ENCODE measurements at places on chromosomes 7 and 10.

GRCh38 chr10:35778306-35778705, 136.2 kb upstream of the FZD8 start:
- no peak for DNase-seq

DNA sequence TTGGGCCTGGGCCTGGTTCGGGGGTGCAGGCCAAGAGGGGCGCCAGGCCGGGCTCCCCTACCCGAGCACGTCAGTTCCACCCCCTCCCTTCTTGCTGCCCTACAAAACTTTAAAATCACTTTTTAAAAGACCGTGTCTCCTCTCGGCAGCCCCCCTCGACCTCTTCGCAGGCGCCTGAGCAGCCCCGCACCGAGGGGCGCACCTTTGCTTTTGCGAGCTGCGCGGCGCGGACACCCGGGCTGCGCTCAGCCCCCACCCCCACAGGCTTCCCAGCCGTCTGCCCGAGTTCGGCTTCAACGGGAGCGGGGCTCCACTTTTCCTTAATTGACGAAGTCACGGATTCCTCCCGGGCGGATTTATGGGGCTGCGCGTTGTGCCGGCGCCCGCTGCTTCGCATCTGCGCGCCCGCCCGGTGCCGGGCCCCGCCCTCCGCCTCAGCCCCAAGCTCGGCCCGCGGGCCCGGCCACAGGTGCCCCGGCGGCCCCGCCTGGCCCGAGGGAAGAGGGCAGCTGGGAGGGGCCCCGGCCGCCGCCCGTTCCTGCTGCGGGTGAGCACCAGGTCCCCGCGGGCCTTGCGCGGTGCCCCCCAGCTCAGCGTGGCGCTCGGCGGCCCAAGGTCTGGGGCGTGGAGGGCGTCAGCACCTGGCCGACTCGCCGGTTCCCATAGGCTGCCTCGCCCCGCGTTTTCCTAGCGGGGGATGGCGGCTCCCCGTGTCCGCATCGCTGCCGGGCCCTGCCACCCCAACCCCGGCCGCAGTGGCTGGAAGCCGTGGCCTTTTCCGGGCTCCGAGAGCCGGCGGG, 10.8 kb upstream of the MNX1 start:
- no peak for DNase-seq

GRCh38 chr10:7388602-7389001, 22.2 kb downstream of the SFMBT2 start:
- no peak for DNase-seq

- no peak for DNase-seq
Measured at GRCh38 chr10:125479059-125479458, 203.9 kb downstream of the TEX36 start.

GRCh38 chr7:33339074-33339790, 209.9 kb downstream of the BBS9 start:
- no peak for DNase-seq

GRCh38 chr7:55965805-55966421, 1.5 kb downstream of the NIPSNAP2 start:
- no peak for DNase-seq

GRCh38 chr7:151299530-151299929, 42.1 kb upstream of the NUB1 start:
- no peak for DNase-seq

GRCh38 chr10:62243647-62243997, 25.0 kb downstream of the RTKN2 start:
- DNase-seq: no peak

GRCh38 chr10:33416209-33416608, 81.7 kb upstream of the NRP1 start:
- DNase-seq: no peak

DNA sequence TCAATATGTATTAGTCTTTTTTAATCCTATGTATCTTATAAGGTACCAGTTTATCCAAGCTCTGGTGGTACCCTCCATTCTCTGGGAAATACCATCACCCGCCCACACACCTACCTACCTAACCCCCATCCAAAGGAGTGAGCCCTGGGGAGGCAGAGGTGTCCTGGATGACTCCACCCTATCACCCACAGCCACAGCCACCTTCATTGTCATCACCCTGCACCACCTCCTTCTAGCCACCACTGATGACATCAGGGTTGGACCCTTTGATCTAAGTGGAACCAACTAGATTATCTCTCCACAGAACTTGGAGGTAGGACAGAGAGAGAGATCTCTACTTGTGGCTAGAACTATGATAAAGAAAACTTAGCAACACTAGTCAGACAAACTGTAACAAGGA, 259.4 kb downstream of the PARD3 start:
- no peak for DNase-seq

DNA sequence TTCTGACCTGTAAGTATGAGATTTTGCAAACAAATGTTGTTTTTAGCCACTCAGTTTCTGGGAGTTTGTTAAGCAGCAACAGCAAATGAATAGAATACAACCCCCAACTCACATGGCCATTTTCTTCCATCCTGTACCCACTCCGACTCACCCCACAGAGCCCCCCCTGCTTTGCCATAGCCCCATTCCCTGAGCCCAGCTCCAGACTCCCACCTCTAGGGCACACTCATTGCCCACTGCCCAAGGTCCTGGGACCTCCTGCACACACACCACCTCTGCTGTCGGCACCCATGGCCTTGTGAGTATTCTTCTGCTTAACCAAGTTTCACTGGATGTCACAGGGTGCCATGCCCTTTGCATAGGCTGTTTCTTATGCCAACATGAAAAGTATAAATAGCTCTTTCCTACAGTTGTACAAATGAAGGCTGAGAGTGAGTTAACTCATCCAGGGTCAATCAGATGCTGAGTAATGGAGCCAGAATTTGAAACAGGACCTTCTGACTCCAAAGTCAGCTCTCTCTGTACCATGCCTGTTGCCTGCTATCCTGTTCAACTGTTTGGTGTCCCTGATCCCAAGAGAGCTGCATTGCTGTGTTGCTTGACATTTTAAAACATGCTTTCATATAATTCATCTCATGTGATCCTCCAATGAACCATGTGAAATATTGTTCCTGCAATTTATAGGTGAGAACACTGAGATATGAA, 367.8 kb upstream of the ZMIZ1 start:
- no peak for DNase-seq

GRCh38 chr7:69042138-69042537, 556.1 kb upstream of the AUTS2 start:
- no peak for DNase-seq

DNA sequence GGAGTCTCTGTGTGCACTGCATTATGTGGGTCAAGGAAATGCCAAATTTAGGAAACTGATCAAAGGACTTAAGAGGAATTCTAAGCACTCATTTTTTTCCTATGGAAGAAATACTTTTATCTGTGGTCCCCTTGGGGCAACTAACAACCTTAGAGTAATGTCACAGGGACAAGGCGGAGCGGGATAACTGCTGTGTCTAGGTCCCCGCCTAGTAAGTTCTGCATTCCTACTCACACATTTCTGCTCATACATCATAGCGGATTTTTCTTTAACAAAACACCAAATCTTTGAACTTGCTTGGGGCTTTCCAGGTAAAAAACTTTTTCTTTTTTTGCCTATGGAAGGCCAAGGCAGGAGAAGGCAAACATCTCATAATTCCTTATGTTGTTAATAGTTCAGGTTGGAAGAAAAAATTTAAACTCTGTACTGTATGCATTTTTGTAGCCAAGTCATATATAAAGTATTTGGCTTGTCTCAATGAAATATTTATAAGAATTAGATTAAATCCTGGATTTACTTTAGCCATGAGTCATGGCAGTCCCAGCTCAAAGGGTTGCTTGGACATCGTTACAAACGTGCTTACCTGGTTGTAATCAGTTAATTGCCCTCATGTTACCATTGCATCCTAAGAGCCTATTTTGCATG, 285.0 kb downstream of the PHTF2 start:
- DNase-seq: peak; percentile 72

- no peak for DNase-seq
Measured at GRCh38 chr10:7605565-7606295, 61.0 kb downstream of the ITIH5 start.

DNA sequence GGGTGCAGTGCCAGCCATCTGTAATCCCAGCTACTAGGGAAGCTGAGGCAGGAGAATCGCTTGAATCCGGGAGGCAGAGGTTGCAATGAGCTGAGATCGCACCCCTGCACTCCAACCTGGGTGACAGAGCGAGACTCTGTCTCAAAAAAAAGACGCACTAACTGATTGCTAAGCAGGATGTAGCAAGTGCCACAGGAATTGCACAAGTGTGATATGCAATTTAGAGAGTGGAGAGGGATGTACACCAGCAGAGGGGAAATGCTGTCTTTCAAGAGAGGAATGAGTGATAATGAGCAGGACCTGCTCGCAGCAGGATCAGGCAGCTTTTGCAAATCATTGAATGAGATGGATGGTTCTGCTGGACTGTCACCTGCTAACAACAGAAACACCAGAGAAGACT, 13.3 kb upstream of the SLC16A12 start:
- no peak for DNase-seq

- DNase-seq: peak; percentile 98
Measured at GRCh38 chr10:110399106-110399964, 94.6 kb upstream of the SMNDC1 start.

- DNase-seq: no peak
Measured at GRCh38 chr7:5203183-5203537, 13.1 kb downstream of the WIPI2 start.

DNA sequence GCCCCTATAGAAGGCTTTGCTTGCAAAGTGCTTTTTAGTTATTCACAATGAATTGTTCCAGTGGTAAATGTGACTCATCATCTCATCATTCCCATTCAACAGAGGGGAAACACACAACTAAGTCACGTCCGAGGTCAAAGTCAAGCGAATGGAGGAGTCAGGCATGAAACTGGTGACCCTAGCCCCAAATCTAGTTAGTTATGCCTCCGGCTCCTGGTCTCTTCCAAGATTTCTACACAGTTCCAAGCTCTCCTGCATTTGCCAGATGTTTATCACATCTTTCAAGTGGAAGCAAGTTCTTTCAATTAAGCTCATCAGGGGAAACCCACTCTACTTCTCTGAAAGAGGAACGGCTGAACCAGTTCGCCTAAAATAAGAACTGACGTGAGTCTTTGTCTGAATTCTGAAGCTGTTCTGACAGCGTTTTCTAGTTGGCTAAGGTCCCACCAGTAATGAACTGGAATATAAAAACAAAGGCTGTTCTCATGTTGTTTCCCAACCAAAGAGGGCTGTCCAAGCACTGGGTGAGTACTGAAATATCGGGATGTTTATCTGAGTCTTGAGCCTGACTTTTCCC, 140.9 kb upstream of the NRBF2 start:
- DNase-seq: no peak

GRCh38 chr7:43659549-43659896, 69.8 kb downstream of the COA1 start:
- no peak for DNase-seq

GRCh38 chr10:121078036-121078435, 226.9 kb downstream of the WDR11 start:
- no peak for DNase-seq

DNA sequence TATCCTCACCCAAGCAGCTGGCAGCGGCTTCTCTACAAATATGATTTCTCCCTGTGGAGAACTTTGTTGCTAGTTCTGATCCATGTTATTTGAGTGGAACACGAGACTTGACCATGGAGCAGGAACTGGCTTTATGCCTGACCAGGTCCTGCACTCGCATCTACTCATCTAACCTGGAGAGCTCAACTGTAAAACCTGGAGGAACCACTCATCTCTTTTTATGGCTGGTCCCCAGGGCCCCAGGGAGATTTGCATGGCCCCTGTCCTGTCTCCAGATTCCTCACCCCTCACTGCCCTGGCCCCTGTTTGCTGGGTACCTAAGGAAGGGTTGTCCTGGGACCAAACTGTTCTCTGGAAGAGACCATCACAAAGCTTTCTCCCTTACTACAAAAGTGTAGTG, 16.0 kb downstream of the TCAF1 start:
- no peak for DNase-seq

DNA sequence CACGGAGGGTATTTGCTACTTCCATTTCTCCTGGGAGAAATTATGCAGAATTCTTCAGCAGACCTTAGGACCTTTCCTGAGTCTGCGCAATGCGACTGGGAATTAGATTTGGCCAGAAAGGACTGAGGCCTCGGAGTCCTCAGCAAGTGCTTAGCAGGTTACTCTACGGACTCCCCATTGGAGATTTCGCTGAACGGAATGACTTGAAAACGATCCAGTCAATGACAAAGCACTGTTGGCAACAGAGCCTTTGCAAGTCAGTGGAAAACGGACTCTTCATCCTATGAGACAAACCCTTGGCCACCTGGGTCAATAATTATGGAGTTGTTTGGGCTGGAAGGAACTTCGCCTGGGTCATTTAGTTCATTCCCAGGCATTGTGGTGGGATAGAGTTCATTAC, 107.4 kb downstream of the FAM204A start:
- no peak for DNase-seq

DNA sequence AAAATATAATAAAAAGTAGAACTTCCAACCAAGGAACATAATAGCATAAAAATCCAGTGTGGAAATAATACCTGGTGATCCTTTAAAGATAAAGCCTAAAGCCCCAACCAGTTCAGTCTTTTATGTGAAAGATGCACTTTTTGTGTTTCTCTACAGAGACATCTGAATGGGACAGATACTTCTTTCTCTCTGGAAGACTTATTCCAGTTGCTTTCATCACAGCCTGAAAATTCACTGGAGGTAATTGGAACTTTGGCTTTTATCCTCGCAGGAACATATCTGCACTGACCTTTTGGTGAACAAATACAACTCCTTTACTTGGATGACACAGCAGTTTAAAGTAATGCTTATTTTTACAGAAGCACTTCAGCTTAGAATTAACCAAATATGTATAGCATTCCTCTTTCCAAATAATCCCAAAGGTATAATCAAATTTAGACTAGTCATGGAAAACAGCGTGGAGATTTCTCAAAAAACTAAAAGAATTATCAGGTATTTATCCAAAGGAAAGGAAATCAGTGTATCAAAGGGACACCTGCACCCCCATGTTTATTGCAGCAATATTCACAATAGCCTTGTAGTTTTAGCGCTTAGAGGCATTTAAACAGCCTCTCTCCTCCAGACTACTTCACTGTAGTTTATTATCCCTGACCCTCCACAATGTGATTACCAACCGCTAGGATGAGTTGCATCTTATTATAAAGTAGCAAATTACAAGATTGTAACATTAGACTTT, 16.8 kb downstream of the HNRNPA2B1 start:
- DNase-seq: no peak

DNA sequence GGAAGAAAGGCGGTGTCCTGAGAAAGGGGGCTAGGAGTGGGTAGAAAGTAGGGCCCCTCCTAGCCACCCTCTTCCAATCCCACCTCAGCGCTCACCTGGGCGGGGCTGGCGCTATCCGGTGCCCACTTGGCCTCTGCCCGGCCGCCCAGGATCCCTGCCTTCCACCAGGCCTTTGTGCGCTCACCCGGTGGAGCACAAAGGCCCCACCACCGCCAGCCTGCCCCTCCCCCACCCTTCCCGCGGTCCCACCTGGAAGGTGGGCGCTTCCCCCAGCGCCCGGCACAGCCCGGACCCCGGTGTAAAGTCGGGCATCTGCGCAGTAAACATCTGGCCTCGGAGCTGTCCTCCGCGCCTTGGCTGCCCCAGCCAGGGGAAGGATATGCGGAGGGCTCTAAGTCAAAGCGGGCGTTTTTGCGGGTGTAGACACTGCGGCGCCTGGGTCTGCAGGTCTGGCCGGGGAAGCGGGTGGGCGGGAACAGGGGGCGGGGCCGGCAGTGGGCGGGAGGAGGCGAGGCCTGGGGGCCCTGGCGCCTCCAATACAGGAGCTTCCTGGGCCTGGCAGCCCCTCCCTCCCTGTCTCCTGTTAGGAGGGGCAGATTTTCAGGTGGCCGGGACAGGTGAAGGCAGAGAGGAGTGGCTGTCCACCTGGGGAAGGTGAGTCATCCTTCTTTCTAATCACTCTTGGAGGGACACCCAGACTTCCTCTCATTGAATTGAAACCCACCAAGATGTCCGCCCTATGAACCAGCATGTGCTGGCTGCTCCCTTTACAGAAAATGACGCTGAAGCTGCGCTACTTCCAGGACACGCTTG, 49.3 kb downstream of the PNLIPRP2 start:
- DNase-seq: no peak

- no peak for DNase-seq
Measured at GRCh38 chr7:46613116-46613515, 692.0 kb upstream of the IGFBP3 start.
